Activated CD4-positive, alpha-beta T cell treated with anti-CD3 and anti-CD28 coated beads, Interleukin-2, amount 10 ng/mL, durations not matched to agents 7 days and 5 days (primary cell): ENCODE measurements at places on chromosomes 4 and X.

DNA sequence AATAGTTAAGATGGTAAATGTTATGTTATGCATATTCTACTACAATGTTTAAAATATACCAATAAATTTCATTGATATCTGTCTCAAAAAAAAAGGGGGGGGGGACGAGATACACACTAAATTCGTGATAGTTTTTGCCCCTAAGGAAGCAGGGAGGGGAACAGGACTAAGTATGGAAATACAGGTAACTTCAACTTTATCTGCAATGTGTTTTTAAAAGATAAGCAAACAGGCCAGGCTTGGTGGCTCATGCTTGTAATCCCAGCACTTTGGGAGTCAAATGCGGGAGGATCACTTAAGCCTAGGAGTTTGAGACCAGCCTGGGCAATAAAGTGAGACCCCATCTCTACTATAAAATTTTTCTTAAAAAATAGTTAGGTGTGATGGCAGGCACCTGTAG lies 13.4 kb upstream of the CLOCK start:
- H3K27ac ChIP-seq = no peak overlapping the region
- H3K27me3 ChIP-seq = peaks cover 14% of the 10 kb centered on the region
- peaks cover 4% of the 10 kb centered on the region for H3K36me3 ChIP-seq
- H3K4me1 ChIP-seq = peaks cover 9% of the 10 kb centered on the region
- DNase-seq = no peak

DNA sequence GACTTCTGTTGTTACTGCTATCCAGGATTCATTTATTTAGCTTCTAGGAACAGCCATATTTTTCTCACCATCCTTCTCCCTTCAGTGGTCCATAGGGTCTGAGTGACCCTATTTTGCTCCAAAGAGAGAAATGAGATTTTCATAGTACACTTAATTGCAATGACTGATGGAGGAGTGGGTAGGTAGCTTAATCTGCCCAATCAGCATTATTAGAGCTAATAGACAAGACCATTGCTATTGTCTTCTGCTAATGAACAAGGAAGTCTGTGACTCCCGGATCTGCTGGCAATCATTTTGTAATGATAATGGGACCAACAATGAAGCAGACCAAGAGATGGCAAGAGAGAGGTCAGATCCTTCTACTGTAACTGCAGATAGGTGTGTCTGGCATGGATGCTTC lies 271.4 kb upstream of the SLC7A11 start:
- DNase-seq = no peak
- no peak overlapping the region for H3K27ac ChIP-seq
- H3K4me3 ChIP-seq = no peak overlapping the region

- H3K4me1 ChIP-seq = peaks cover 47% of the 10 kb centered on the region
- peaks cover 48% of the 10 kb centered on the region for H3K36me3 ChIP-seq
- H3K4me3 ChIP-seq = no peak overlapping the region
- DNase-seq = peak; percentile 45
- no peaks in the 10 kb centered on the region for H3K27me3 ChIP-seq
Observed at GRCh38 chrX:41720125-41720779, 3.7 kb upstream of the GPR82 start.

GRCh38 chr4:69907151-69907550 lies 23.7 kb upstream of the CSN1S1 start:
- no peak for DNase-seq
- no peak overlapping the region for H3K4me3 ChIP-seq
- no peak overlapping the region for H3K27ac ChIP-seq
- H3K4me1 ChIP-seq = no peaks in the 10 kb centered on the region
- H3K27me3 ChIP-seq = peaks cover 6% of the 10 kb centered on the region
- no peaks in the 10 kb centered on the region for H3K36me3 ChIP-seq

- H3K4me1 ChIP-seq = peaks cover 22% of the 10 kb centered on the region
- no peaks in the 10 kb centered on the region for H3K36me3 ChIP-seq
- no peak overlapping the region for H3K27ac ChIP-seq
- no peaks in the 10 kb centered on the region for H3K27me3 ChIP-seq
- DNase-seq = no peak
Observed at GRCh38 chr4:112735474-112735951, 98.6 kb downstream of the LARP7 start.

- peaks cover 26% of the 10 kb centered on the region for H3K4me1 ChIP-seq
- DNase-seq = no peak
- H3K27me3 ChIP-seq = no peaks in the 10 kb centered on the region
- no peak overlapping the region for H3K4me3 ChIP-seq
- H3K27ac ChIP-seq = no peak overlapping the region
Observed at GRCh38 chrX:18956303-18957032, 27.4 kb downstream of the PHKA2 start.

- H3K27ac ChIP-seq = no peak overlapping the region
- no peaks in the 10 kb centered on the region for H3K4me1 ChIP-seq
- DNase-seq = no peak
- H3K36me3 ChIP-seq = no peaks in the 10 kb centered on the region
- H3K27me3 ChIP-seq = peaks cover 6% of the 10 kb centered on the region
Observed at GRCh38 chr4:17138847-17139246, 240.4 kb upstream of the LDB2 start.

GRCh38 chrX:70504772-70505450 lies 60.3 kb downstream of the DLG3 start:
- DNase-seq = no peak
- H3K27me3 ChIP-seq = no peaks in the 10 kb centered on the region
- H3K4me3 ChIP-seq = no peak overlapping the region
- peaks cover 4% of the 10 kb centered on the region for H3K36me3 ChIP-seq

DNA sequence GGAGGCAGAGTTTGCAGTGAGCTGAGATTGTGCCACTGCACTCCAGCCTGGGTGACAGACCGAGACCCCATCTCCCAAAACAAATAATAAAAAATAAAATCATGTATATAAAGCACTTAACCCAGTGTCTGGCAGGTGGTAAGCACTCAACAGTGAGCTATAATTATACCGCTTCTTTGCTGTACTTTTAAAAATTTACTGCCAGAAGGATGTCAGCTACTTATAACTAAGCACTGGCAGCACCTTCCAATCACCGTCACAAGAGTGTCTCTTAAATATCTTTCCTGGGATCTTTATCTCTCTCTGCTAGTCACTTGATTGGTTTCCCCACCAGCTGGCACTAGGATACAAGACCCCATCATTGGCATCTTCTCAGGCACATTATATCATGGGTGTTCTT lies 53.9 kb upstream of the DAPP1 start:
- no peak for DNase-seq
- no peak overlapping the region for H3K27ac ChIP-seq
- H3K4me3 ChIP-seq = no peak overlapping the region
- peaks cover 2% of the 10 kb centered on the region for H3K27me3 ChIP-seq

- no peaks in the 10 kb centered on the region for H3K27me3 ChIP-seq
- DNase-seq = peak; percentile 77
- peaks cover 22% of the 10 kb centered on the region for H3K4me1 ChIP-seq
- H3K36me3 ChIP-seq = peaks cover 7% of the 10 kb centered on the region
- H3K4me3 ChIP-seq = peak overlapping the region; percentile 82
Observed at GRCh38 chrX:48891402-48892288, 5.9 kb downstream of the TIMM17B start.

- no peak for DNase-seq
- no peaks in the 10 kb centered on the region for H3K36me3 ChIP-seq
- no peak overlapping the region for H3K27ac ChIP-seq
- H3K4me1 ChIP-seq = no peaks in the 10 kb centered on the region
- no peak overlapping the region for H3K4me3 ChIP-seq
Observed at GRCh38 chrX:19156186-19156585, 33.9 kb upstream of the ADGRG2 start.

DNA sequence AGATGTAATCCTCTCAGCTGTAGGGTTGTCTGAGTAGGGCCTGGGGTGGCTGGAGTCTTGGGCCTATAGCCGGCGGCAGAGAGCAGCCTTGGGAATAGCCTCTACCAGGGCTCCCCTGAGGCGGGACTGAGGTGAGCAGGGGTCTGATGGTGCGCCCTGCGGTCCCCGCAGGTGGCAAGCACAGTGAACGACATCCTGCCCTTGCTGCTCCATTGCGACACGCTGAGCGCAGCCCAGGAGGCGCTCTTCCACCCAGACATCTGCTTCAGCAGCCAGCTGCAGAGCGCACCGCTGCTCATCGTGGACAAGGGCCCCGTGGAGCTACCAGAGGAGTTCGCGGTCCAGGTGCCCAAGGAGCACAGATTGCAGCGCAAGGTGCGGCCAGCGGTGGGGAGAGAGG lies 317.0 kb downstream of the ADGRL3 start:
- no peak for DNase-seq
- H3K4me1 ChIP-seq = no peaks in the 10 kb centered on the region
- no peak overlapping the region for H3K27ac ChIP-seq
- H3K36me3 ChIP-seq = no peaks in the 10 kb centered on the region

DNA sequence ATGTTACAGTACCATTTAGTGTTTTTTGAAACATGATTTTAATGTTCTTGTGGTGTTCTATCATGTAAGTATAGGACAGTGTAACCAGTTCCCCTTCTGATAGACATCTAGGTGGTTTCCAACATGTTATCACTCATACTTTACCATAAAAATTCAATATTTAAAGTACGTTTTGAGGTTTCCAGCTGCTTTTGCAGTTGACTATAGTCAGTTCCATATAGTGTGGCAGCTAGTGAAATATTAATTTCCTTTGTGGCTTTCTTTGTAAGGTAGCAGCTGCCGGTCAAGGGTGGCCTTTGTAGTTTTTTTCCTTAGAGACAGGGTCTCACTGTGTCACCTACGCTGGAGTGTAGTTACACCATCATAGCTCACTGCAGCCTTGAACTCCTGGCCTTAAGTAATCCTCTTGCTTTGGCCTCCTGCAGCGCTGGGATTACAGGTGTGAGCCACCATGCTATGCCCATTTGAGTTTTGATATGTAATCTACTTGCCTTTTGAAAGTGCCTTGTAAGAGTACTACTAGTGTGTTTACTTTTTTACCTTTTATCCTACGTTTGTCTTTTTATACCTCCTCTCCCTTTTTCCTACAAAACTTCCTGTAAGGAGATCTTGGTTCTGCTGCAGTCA lies 63.0 kb downstream of the ARHGAP10 start:
- H3K27me3 ChIP-seq = no peaks in the 10 kb centered on the region
- DNase-seq = no peak
- H3K4me1 ChIP-seq = peaks cover 61% of the 10 kb centered on the region
- peaks cover 10% of the 10 kb centered on the region for H3K36me3 ChIP-seq

DNA sequence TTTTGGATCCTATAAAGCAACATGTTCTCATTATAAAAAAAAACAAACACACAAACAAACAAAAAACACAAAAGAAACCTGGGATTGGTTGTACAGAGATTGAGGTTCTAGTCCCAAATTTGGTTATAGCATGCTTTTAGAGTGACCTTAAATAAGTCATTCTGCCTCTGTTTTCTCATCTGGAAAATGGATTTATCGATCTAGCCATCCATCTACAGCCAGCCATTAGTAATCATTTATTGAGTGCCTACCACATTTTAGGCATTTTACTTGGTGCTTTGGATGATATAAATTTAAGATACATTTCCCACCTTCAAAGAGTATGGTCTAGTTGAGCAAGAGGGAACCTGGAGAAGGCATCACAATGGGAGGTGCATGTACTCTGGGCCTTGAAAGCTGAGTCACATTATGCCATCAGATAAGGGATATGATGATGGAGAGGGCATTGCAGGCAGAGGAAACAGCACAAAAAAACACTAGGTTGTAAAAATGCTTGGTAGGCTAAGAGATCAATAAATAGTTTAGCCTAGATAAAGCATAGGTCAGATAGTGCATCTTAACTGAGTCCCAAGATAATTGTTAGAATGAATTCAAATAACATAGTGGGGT lies 91.4 kb downstream of the HEPH start:
- DNase-seq = no peak
- H3K4me3 ChIP-seq = no peak overlapping the region
- H3K4me1 ChIP-seq = no peaks in the 10 kb centered on the region
- no peaks in the 10 kb centered on the region for H3K27me3 ChIP-seq
- H3K36me3 ChIP-seq = no peaks in the 10 kb centered on the region

DNA sequence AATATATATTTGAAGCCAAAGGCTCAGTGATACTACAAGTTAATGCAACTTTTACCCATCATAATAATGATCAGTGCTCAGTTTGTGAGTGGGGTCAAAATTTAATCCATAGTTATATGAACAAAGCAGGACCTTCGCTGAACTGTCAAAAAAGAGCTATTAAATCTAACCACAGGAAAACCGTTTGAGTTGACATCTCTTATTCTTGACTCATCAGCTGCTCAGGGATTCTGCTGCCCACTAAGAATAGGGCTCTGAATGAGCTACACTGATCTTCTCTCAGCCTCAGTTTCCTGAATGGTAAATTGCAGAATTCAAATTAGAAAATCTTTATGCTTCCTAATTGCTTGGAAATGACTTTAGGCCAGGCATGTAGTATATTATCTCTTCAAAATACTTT lies 44.9 kb upstream of the NAP1L5 start:
- DNase-seq = no peak
- H3K27ac ChIP-seq = no peak overlapping the region
- H3K4me1 ChIP-seq = peaks cover 7% of the 10 kb centered on the region
- H3K36me3 ChIP-seq = peaks cover 29% of the 10 kb centered on the region
- H3K4me3 ChIP-seq = no peak overlapping the region

DNA sequence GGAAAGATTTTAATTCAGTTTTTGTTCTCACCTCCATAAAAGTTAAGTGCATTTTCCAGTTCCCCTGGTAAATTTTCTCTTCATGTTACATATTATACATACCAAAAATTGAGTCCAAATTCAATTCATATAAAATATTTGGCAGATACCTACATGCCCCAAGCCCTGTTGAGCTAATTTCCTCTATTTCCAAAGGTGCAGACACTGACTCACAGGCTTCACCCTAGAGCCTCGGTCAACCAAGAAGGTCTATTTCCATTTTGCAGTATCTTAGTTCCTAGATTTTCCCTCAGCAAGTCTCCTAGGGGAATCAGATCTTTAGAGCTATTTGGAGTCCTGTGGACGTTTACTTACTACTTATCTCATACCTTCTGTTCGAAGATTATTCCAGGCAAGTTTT lies 174.4 kb downstream of the TSPAN5 start:
- no peaks in the 10 kb centered on the region for H3K27me3 ChIP-seq
- no peak for DNase-seq
- H3K36me3 ChIP-seq = peaks cover 29% of the 10 kb centered on the region
- no peak overlapping the region for H3K27ac ChIP-seq
- peaks cover 62% of the 10 kb centered on the region for H3K4me1 ChIP-seq
- no peak overlapping the region for H3K4me3 ChIP-seq

GRCh38 chrX:1263600-1263999 lies 5.0 kb upstream of the CSF2RA start:
- H3K4me3 ChIP-seq = no peak overlapping the region
- peaks cover 7% of the 10 kb centered on the region for H3K36me3 ChIP-seq
- H3K27me3 ChIP-seq = no peaks in the 10 kb centered on the region
- H3K4me1 ChIP-seq = peaks cover 16% of the 10 kb centered on the region

GRCh38 chrX:123271902-123272301 lies 87.8 kb downstream of the GRIA3 start:
- no peak overlapping the region for H3K4me3 ChIP-seq
- no peaks in the 10 kb centered on the region for H3K4me1 ChIP-seq
- no peaks in the 10 kb centered on the region for H3K27me3 ChIP-seq
